ENCODE measurements at places on chromosomes 1 and 21. TPM values are rescaled to one million over a fixed set of nuclear protein-coding genes. Genes with fewer than 3 reads are reported as not detected.
A peak's percentile ranks its signal among the peaks of the same experiment; 100 is the strongest.

AKNAD1 gene
- 0.87 TPM for total RNA-seq

BTF3L4 gene
- total RNA-seq, result 105 TPM

KRTCAP2 gene
- total RNA-seq, result 90.9 TPM

PRRX1 gene
- 0.73 TPM for total RNA-seq

HECTD3 gene
- 19.6 TPM for total RNA-seq

MAN1C1 gene
- 74.6 TPM for total RNA-seq

S100A6 gene
- total RNA-seq, result 48.3 TPM

C4BPA gene
- total RNA-seq, result 0.06 TPM

RAB13 gene
- 36.5 TPM for total RNA-seq

KRTAP24-1 gene
- not detected for total RNA-seq

HES5 gene
- total RNA-seq, result not detected

RPS6KA1 gene
- total RNA-seq, result 22.7 TPM

DNA sequence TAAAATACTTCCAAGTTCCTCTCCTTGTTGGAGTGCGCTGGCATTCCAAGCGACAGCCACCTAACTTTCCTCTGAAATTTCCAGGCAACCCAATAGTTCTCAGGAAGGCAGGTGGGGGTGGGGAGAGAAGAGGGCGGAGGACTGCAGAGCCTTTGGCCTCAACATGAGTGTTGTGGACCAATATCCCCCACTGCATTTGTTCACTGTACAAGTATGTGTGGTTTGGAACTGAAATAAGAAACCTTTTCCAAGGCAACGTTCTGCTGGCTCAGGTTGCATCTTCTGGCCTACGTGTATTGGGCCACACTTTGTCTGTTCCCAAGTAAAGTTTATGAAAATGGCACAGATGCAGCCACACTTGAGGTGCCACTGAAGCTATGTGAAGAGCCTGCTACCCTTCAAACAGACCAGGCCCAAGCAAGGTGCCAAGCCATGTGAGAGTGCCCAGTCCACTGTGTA is 153.4 kb downstream of the DHRS3 start:
- peak; percentile 69 for DNase-seq

DNA sequence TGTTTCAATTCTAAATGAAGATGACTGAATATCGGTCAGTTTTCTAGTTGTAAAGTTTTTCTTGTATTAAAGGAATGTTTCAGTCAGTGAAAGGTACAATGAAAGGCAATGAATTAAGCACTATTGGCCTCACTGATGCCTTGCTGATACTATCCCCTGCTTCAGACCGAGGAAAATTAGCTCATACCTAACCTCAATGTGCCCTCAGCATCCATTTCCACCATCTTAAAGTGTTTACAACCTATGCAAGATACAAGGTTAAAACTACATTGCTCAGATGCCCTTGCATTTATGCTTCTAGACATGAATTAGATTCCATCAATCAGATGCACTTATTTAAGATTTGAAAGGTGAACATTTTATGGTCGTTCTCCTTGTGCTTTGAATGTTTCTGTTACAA is 184.5 kb downstream of the COP1 start:
- no peak for DNase-seq

DNA sequence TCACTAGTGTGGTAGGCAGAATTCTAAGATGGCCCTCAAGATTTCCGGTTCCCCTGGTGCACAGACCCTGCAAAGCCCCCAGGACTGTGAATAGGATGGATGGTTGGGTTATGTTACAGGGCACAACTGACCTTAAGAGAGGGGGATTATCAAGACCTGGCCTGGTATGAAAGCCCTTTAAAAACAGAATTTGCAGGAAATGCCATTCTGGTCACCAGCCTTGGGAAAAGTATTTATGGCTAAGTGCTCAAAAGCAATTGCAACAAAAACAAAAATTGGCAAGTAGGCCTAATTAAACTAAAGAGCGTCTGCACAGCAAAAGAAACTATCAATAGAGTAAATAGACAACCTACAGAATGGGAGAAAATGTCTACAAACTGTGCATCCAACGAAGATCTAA is 144.7 kb upstream of the EDN2 start:
- DNase-seq, result no peak

DNA sequence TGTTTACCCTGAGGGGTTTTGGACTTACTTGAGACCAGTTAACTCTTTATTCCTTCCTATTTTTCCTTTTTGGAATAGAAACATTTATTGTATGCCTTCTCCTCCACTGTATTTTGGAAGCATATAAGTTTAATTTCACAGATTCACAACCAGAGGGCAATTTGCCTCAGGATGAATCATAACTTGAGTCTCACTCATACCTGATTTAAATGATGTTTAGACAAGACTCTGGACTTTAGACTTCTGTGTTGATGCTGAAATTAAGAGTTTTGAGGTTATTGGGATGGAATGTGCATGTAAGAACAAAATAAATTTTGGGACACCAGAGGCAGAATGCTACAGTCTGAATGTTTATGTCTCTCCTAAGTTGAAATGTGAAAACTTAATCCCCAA is 7.1 kb upstream of the ADAM30 start:
- no peak for DNase-seq

- DNase-seq, result no peak
These were observed 43.0 kb upstream of the RAP1A start for GRCh38 chr1:111576547-111576946.

DNA sequence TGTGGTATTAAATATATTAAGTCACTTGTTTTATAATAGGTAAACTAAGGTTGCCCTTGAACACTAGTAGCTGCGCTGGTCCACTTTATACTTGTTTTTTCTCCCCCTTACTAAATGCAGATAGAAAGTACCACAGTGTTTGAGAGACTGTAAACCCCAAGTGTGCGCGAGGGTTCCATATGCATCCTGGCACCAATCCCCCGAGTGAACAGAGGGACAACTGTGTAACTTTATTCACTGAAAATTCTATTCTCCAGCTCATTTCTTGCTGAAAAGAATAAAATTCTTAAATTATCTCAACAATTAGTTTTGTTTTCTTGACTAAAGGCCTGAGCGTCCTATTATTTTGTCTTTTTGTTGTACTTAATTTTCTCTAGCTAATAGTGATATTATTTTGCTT is 1.9 kb downstream of the RSRP1 start:
- no peak for DNase-seq

- DNase-seq, result no peak
These were observed 869.1 kb downstream of the KCNT2 start for GRCh38 chr1:195738966-195739650.

GRCh38 chr1:112429749-112430148 is 33.7 kb downstream of the CTTNBP2NL start:
- no peak for DNase-seq

- DNase-seq, result no peak
These were observed 6.5 kb downstream of the PGLYRP4 start for GRCh38 chr1:153342178-153342577.

DNA sequence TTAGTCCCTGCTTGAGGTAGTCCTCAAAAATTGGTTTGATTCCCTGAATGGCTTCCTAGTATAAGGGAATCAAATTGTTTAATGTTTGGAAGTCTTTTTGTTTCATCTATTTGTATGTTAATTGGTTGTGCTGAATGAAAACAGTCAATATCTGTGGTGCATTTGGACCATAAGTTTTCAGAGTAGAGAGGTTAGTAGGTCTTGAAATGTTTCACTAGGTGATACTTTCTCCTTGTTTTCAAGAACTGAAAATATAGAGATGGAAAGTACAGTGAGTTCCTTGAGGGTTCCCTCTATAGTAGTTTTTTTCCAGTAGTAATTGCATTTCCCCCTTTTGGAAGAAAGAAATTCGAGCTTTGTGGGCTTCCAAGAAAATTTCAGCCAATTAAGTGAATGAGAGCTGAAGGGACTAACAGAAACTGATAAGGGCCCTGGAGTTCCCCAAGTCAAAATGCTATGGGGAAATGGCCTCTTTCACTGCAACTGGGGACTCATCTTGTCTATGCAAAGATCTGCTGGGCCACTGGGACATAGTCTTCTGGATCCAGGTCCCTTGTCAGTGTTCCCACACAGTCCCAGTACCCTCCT is 18.6 kb upstream of the CEP350 start:
- no peak for DNase-seq

GRCh38 chr1:195939844-195940243 is 668.4 kb downstream of the KCNT2 start:
- DNase-seq, result no peak
